ENCODE measurements at places on chromosomes 2 and 18.

DNA sequence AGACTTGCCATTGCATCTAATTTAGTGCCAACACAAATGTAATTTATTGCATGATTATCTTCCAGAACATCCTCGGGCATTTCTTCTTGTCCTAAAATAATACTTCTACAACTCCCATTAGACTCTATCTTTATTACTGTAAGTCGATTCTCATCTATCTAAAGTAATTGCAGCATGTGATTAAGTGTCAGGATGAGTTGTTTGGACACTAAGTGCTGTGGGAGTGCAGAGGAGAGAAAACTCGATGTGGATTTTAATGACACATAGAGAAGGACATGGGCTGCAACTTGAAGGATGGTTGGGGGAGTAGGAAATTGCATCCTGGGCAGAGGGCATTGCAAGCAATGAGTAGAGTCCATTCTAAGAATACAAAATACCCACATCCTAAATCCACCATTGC lies 33.5 kb downstream of the STAT4 start:
- DNase-seq = no peak

DNA sequence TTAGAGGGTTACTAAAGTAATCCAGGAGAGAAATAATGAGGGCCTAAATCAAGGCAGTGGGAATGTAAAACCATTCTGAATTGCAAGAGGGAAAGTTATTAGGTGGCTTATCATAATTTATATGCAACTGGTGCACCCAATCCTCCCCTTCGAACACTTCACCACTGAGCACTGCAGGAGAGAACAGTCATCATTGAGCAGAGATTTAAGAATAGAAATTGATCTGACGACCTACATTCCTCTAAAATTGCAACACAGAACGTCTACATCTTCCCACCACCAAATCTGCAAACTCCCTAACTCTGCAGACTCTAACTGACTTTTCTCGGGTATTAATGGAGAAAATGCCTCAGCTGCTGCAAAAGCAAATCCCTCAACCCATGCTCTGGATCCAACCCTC lies 138.5 kb upstream of the CDH20 start:
- no peak for DNase-seq

DNA sequence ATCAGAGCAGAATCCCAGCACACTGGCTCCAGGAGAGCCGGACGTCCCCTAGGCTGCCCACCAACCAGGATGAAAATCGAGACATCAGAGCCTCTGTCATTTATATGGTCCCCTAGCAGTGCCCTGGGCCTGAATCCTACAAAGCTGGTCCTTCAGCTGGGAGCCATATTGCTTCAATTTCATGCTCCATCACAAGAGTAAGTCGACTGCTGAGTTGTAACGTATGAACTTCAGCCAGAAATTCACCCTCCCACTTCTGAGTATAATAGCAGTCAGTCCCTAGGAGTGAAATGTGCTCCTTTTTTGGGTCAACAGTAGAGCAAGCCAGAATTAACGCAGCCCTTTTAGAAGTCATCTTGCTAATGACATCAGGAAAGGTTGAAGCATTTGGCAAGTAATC lies 126.4 kb downstream of the CCBE1 start:
- no peak for DNase-seq

GRCh38 chr2:238894950-238895298 lies 47.0 kb downstream of the TWIST2 start:
- DNase-seq = no peak

DNA sequence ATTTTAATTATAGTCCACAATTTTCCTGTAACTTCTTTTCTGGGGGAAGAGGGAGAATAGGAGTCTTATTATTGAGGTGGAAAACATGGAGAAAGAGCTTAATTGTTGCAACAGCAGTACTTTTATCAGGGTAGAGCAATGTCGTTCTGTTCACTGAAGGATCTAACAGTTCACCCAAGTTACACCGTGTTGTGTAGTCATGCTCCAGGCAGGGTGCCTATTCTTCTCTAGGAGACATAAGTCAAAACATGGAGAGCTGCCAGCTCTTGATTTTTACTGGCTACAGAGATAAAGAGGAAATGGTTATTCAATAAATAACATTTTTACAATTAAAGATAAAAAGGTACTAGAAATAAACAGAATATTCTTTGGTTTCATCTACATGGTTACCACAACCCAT lies 594.3 kb upstream of the NETO1 start:
- DNase-seq = no peak

GRCh38 chr2:64943387-64944150 lies 45.6 kb upstream of the SLC1A4 start:
- DNase-seq = no peak

DNA sequence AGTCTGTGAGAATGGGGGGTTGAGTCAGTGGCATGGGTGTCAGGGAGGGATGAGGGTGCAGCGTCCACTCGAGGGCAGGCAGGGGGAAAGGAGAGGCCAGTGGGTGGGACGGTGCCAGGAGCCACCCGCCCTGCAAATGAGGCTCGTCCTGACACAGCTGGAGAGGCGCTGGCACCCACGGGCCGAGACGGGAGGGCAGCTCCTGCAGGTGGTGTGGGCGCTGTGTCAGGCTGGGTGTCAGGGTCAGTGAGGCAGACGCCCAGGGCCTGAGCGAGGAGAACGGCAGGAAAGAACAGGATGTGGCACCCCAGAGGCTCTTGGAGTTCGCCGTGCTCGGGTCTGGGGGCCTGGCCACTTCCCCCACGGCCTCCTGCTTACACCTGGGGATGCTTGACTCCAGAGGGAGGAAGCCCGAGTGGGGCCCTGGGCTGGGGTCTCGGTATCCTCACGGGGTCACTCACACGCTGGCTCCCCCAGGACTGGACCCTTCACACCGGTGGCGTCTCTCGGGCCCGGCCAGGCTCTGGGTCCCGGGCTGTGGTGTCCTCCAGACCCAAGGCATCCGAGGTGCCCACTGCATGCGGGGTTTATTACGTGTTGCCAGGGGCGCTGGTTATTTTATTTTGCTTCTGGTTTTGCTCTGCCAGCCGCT lies 130.5 kb upstream of the CTDP1 start:
- no peak for DNase-seq

DNA sequence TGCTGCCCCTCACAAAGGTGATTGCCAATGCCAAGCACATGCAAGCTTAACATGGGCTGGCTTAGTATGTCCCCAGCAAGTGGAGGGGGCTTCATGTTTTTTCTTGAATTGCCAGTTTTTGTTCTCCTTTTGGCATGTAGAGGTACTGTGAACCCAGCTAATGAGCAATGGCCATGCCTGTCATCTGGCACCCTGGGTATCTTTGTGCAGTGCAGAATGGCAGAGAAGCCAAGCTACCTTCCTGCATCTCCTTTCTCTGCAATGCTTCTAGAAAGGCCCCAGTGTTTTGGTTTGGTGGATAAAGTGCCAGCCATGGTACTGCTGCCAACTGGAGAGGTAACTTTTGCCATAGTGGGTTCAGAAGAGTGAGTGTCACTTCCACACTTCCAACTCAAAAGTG lies 576.9 kb downstream of the CMPK2 start:
- no peak for DNase-seq

DNA sequence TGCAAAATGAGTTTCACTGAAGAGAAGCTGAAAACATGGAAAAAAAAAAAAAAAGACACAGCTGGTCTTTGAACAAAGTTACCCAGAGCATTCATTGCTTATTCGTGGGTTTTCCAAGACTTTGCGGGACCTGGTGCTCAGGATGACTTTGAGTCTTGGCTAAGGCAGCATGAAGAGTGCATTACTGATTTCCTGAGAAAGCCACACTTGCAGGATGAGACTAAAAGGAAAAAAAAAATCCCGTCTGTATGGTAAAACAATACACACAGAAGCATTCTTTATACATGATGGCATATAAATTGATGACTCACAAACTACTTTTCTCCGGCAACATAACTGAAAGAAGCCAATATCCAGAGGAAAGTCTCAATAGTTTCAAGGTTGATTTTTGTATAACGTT lies 195.4 kb downstream of the SPP2 start:
- no peak for DNase-seq

DNA sequence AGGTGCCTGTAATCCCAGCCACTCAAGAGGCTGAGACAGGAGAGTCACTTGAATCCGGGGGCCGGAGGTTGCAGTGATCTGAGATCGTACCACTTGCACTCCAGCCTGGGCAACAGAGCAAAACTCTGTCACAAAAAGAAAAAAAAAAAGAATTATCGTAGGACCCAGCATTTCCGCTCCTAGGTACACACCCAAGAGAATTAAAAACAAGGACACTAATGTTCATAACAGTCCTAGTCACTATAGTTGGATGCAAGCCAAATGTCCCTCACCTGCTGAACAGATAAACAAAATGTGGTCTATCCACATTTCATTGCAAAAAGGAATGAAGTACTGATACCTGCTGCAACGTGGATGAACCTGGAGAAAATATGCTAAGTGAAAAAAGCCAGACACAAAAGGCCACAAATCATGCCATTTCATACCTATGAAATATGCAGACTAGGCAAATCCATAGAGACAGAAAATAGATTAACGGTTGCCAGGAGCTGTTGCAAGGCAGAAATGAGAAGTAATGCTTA lies 21.2 kb downstream of the ADRA2B start:
- no peak for DNase-seq

DNA sequence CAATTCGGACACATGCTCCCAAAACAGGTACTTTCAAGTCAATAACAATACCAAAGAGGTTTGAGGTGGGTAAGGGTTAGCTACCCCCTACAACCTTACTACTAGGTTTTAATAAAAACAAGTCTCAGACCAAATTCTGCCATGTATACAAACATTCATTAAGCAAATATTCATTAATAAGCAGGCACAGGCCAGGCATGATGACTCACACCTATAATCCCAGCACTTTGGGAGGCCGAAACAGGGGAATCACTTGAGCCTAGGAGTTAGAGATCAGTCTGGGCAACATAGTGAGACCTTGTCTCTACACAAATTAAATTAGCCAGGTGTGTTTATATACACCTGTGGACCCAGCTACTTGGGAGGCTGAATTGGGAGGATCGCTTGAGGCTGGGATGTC lies 11.7 kb upstream of the ELAC1 start:
- DNase-seq = no peak

DNA sequence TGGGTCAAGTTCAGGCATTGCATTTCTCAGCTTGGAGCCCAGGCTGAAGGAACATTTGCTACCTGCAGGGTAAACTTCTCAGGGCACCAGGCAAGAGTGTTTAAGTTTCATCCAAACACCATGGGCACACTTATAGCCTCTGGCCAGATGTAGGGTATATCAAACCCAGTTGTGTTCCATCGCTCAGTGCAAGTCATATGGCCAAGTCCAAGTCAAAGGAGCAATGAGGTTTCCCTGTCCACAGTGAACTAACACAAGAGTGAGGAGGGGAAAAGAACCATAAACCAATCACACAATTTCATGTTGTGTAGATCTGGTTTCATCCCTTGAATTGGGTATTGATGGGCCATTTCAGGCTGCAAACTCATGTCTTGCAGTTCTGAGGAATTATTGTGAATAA lies 107.2 kb downstream of the SOX11 start:
- no peak for DNase-seq

DNA sequence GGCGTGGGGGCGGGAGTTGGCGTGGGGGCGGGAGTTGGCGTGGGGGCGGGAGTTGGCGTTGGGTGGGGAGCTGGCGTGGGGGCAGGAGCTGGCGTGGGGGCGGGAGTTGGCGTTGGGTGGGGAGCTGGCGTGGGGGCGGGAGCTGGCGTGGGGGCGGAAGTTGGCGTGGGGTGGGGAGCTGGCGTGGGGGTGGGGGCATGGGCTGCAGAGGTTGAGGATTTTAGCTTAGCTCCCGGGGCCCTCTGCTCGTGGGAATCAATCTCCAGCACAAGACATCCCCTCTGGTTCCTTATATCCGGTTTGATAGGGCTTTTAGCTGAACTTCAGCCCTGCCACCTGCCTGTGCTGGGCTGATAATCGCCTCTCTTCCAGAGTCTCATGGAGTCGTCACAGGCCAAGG lies 177.0 kb downstream of the LDLRAD4 start:
- DNase-seq = no peak

DNA sequence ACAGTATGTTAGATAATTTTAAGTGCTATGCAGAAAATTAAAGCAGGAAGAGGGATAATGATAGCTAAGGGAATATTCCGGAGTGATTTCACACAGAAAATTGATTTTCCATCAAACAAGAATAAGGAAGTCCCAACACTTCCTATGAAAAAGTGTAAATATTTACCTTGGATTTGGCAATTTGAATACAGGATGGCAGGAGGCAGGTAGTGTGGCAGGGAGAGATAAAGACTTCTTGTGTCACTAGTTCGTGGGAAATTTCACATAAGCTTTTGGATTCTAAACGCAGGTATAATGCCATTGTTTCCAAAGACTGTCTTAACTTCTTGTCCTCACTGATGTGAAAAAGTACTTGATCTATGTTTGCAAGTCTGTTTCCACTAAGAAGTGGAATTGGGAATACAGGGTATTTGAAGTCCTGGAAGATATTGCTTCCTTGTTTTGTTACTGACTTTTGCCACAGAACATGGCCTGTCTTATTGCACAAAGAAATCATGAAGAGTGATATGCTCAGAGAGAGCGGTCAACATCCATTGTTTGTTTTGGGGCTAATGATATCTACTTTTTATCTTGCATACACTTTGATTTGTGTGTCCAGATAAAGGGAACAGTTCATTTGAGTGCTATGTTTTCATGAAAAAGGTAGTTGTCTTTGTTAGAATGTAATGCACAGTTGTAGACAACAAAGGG lies 1216.1 kb upstream of the FAM98A start:
- DNase-seq = no peak

DNA sequence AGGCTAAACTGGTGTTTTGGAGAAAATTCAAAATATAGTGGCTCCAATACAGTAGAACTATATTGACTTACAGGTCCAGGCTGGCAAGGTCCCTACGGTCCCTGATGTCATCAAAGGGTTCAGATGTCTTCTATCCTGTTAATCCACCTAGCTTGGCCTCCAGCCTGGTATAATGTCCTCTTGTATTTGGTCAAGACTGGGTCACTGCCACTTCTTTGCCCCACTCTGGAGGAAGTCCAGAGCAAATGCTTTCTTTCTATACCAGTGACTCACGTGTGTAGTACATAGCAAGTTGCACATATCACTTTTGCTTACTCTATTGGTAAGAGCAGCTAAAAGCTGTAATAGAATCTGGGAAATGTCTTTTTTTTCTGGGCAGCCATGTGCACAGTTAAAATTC lies 80.8 kb downstream of the LCLAT1 start:
- no peak for DNase-seq

DNA sequence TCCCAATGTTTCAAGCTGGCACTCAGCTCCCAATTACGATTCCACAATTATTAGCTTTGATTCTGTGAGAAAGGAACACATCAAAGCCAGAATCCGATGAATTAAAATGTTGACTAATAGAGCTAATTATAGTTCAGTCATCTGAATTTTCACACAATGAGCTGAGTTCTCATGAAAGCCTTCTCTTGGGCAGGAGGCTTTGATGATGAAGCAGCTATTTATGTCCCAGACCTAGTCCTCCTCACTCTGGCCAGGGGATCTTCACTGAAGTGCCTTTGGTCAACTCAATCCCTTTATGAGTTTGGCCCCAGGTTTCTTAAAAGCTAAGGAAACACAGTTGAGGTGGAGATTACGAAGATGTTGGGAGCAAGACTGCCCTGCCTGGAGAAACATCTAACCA lies 74.7 kb upstream of the PPM1B start:
- no peak for DNase-seq

GRCh38 chr2:49113046-49113445 lies 41.3 kb downstream of the FSHR start:
- DNase-seq = no peak
